Spleen (tissue), 13 donors: ENCODE measurements at places on chromosomes 12 and 14. TPM values are rescaled to one million over a fixed set of nuclear protein-coding genes. Genes with fewer than 3 reads are reported as not detected.

DNA sequence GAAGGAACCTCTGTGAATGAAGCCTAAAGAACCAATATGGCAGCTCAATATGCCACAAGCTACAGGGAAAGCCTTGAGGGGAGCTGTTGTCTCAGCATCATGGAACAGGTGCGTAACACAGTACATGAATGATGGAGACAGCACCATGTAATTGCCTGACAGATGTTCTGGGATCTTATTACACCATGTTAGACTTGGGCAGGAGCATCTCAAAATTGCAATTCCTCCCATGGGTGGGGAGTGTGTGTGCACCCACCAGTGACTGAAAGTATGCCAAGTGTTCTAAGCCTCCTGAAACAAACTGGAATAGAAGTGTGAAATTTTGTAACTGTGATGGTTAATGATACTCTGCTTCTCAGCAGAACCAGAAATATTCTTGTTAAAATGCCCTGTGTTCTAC is 151.0 kb upstream of the SRRM4 start:
- no peak for DNase-seq

DNA sequence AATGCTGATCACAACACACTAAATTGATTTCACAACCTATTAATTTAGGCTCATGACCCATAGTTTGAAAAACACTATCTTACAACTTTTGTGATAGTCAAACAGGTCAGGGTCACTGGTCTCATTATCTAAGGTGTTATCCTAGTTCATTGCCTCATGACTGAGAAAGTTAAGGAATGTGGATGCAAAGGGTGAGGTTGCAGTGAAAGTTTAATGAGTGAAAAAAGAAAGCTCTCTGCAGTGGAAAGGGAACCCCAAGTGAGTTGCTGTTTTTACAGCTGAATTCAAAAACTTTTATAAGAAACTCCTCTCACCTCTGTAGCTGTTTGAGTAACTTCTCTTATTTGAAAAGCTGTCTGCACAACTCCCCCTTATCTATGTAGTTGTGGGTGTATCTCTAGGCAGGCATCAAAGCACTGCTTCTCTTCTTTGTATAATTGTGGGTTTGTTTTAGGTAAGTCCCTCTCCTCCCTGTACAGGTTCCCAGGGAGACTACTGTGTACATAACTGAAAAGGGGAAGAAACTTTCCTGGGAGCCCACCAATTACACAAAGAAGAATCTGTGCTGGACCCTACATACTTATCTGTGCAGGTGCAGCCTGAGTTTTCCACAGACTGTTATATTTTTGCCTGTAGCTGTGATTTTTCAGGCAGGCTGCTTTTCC is 18.9 kb downstream of the DNAL1 start:
- DNase-seq: no peak

DNA sequence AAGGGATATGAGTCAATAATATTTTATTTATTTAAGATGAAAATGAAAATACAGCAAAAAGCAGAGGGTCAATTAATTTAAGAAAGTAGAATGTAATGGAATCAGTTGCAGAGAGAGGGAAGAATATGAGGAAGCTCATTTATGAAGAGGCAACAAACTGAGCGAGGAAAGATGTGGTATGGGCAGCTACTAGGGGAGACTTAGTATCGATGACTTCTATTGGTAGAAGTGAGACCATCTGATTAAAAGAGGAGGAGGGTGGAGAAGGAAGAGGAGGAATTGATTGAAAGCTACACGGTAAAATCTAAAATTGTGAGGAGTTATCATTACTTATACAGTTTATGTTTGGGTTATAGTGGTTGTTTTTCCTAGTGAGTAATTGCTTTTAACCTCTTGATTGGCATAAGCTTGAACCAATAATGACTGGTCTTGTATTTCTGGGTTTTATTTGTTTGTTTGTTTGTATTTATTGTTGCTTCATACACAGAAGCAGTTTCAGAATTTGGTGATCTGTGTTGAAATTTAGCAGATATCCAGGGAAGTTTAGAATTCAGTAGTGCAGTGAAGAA is 121.0 kb downstream of the LRRIQ1 start:
- no peak for DNase-seq

DNA sequence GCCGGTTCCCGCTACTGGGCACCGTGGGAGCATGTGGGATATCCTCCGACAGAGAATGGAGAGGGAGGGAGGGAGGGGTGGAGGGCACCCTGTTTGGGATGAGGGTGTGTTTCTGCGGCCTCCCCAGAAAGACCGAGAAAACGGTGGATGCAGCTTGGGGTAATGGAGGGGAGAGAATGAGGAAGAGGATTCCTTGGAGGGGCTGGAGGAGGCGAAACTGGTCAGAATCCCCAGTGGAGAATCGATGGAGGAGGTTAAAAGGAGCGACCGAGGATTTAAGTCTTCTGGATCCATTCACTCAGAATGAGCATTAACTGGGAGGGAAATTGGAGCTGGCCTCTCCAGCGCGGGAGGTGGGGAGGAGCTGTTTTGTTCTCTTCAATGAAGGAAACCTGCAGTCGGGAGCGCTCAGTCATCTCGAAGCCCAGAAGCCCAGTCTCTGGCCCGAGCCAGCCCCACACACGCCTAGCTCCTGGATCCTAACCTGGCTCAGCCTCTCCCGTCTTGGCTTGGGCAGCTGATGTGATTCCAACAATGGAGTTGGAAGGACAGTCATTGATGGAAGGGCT is 581 bp downstream of the ARG2 start:
- DNase-seq: peak; percentile 68

DNA sequence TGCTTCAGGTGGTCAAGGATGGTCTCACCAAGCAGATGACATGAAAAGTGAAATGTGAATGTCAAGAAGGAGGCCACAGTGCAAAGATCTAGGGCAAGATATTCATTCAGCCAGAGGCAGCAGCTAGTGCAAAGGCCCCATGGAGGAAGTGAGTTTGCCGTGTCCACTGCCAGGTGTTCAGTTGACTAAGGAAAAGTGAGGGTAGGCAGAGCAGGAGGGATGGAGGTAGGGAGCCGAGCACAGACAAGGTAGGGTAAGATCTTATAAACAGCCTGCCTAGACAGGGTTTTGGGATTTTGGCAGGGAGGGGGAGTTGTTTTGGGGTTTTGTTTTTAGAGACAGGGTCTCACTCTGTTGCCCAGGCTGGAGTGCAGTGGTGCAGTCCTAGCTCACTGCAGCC is 11.9 kb downstream of the PPP2R5C start:
- no peak for DNase-seq

DNA sequence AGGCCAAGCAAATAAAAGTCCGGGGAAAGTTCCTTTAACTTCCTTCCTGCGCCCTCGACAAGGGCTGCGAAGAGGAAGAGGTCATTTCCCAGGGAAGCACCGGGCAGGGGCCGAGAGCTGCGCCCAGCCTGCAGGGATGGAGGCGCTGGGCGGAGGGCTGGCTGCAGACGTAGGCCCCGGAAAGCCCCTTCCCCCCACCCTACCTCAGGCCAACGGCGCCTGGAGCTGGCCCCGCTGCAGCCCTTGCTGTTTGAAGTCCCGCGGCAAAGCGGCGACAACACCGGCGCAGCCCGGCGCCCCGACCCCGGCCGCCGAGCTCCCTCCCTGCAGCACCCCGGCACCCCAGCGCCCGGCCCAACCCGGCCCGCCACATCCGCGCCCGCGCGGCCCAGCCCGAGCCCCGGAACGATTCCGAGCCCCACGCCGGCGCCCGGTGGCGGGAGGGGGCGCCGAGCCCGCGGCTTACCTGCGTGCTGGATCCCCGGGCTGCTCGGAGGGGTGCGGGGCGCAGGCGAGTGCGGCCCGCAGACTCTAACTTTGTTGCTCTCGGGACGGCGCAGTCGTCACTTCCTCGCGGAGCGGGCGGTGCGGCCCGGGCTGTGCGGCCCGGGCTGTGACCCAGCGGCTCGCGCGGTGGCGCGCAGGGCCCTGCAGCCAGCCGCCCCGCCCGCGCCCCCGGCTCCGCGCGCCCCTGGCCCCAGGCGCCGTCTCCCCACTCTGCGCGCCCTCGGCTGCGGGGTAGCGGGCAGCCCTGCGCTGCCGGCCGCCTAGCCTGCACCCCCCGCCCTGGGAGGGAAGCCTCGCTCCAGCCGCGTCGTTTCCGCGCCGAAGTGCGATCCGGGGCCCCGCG is 64.8 kb upstream of the PTGR2 start:
- peak; percentile 95 for DNase-seq

DNA sequence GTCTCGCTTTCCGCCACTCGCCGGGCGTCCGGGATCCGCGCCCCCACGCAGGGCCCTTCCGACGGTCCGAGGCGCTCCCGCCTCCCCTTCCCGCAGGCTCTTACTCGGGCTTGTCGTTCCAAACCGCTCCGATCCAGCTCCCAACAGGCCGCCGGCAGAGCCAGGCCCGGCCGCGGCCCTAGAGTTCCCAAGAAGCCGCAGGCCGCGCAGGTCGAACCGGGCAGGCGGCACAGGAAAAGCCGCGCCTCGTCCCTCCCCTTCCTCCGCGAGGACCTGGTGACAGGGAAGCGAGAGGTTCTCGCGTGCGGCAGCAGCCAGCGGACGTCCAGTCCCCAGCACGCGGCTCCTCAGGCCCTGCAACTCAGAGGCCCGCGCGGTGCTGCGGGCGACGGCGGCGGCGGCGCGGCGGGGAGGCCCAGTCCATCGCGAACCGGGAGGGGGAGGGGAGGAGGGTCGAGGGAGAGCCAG is 272 bp downstream of the HECTD1 start:
- DNase-seq: peak; percentile 98

The MGST1 gene
- 8.8 TPM for total RNA-seq

The DBX2 gene
- not detected for total RNA-seq
